ENCODE measurements at places on chromosomes 2 and 18.

- DNase-seq, result no peak
Observed at GRCh38 chr2:190634381-190634780, 14.5 kb upstream of the NAB1 start.

DNA sequence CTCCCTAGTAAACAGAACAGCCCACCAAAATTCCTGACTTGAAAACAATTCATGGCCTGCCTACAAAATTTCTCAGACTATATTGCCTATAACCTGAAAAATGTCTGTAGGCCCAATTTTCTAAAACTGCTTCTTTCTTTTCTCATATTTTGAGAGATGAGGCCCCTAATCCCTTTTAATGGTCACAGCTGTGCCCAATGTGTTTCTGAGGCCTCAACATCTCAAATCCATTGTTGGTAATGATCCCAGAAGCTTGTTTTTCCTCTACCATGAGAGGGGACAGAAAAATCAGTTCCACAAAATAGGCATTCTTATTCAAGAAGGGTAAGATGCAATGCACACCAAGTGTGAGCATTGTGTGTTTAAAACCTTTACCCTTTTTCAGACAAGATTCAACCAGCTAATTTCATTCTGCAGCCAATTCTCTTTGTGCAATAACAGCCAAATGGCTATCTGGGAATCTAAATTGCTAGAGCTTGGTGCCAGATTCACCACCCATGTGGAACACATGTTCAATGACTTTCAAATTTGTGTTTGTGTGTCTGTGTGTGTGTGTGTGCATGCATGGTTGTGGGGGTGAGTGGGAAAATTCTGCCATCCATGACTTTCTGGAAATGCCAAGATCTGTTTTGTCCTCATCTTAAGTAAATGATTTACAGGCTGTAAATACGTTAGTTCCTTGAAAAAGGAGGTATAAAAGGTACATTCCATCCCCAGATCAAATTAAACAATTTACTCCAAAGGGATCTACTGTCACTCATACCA, 319.5 kb downstream of the TNS1 start:
- no peak for DNase-seq

- DNase-seq, result no peak
Observed at GRCh38 chr18:10315522-10315921, 138.9 kb upstream of the APCDD1 start.

GRCh38 chr18:52764316-52764715, 424.3 kb downstream of the DCC start:
- no peak for DNase-seq

DNA sequence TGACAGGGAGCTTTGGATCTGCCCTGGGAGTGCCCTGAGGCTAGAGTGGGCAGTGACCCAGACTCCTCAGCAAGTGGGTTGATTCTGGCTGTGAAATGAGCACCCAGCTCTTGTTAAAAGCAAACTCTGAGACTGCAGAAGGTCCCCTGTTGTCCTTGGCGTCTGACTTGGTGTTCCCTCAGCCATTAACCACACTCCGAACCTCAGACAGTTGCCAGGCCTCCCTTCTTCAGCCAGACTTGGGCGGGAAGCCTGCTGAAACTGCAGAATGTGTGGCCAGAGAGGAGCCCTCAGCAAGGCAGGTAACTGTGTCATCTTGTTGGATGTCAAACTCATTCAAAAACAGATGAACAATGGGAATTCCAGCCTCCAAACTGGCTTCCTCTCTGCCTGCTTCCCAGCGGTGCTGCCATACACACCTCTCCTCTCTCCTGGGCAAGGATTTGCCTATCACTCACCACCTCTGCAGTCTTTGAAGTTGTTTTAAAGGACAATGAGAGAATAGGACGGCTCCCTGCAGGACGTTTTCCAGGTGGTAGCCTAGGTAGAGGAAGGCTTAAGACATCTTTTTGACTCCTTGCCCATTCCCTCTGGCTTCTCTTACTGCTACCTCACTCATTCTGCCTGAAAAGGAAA, 38.9 kb upstream of the B3GNT2 start:
- no peak for DNase-seq

DNA sequence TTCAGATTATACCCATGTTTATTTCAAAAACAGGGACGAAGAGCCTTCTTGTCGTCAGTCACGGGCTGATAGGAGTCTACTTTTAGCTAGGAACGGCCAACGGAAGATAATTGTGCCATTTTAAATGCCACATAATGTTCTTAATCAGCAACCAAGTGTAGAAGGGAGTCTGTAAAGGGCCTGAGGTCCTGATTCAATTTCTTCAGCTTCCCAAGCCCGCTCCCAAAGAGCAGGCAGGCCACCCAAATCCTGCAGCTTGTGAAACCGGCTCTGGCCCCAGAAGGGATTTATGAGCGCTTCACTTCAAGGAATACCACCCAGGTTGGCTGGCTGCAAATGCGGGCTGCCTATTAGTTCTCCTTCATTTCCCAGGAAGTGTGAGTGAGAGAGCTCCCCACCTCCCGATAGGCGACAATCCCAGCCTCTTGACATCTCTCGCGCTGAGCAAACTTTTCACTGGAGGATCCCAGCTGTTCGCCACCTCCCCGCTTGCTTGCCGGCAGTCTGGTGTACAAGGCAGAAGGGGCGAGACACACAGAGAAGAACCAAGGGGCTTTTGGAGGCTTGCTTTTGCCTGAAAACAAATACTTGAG, 272.9 kb downstream of the CDH20 start:
- DNase-seq, result peak; percentile 58

All from M059J (cell line).